ENCODE measurements at places on chromosomes 12 and 14.
A peak's percentile ranks its signal among the peaks of the same experiment; 100 is the strongest.

DNA sequence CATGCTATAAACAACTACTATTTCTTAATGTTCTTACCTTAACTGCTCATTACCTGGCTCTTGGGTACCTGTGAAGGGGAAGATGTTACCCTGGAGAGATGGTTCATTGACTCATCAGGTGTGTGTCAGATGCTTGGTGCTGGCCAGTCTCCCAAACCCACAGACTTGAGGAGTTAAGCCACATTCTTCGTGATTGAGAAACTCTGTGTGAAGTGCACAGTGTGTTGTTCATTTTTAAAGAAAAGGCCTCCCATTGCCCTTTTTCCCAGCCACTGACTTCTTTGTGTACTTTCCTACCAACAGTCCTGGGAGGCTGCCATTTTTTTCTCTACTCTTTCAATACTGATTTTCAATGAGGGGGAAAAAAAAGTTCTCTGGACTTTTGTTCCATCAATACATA lies 3.2 kb downstream of the MGST1 start:
- peak; percentile 99 for DNase-seq

DNA sequence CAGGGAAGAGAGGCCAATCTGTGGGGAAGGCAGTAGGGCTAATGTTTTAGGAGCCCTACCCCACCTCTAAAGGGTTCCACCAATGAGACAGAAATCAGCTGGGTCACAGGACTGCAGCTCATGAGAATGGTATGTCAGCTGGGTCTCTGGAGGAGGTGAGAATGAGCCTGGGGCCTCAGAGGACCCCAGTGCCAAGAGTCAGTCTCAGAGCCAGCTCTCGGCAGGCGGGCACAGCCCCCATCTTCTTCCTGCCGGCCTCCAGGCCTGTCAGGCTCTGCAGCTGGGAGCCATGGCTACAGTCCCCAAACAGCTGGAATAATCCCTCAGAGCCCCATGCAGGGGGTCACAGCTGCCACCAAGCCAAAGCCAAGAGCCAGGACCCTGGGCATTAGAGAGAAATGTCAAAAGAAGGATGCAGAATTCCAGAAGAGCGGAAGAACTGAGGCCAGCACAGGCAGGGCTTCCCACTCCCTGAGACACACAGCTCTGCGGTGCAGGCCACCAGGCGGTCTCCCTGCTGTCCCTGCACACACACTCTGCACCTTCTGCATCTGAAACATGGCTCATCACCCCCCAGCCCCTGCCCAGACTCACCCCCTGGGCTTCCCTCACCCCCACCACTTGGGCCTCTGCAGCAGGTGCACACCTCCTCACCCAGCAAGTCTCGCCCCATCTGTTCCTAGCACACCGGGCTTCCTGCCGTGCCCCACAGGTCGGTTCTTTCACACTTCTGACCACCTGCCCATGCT lies 26.0 kb downstream of the ITPK1 start:
- DNase-seq: no peak

DNA sequence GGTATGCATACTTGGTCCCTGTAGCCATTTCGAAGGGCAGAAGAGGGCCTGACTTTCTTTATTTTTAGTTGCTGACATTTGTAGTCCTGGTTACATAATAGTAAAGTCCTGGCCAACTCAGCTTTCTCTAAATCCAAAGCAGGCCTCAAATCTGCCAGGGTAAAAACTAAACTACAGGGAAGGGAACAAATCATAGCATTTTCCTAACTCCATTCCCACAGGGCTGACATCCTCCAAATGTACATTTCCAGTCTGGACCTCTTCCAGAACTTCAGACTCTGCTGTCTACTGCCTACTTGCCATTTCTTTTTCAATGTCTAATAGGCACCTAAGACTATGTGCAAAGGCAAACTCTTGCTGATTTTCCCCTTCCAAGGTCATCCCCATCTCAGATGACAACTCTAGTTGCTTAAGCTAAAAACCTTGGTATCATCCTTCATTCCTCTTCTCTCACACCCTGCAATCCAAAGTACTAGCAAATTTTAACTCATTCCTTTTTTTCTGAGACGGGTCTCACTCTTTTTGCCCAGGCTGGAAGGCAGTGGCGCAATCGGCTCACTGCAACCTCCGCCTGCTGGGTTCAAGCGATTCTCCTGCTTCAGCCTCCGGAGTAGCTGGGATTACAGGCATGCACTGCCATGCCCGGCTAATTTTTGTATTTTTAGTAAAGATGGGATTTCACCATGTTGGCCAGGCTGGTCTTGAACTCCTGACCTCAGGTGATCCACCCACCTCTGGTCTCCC lies 2.0 kb downstream of the DDIT3 start:
- no peak for DNase-seq

DNA sequence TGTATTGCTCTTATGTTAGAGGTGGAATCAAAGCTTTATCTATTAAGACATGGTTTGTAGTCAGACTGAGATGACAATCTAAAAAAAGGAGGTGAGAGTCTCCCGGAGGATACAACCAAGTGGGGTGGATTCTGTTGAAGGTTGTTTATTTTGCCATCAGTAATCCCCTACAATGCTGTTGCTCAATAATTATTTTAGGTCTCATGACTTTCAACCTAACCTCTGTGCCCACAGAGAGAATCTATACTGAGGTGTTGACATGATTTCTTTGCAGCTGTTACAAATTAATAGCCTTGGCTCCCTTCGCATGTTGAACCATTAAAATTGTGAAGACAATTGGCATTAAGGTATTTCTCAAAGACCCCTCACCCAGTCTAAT lies 28.7 kb upstream of the FOS start:
- no peak for DNase-seq

GRCh38 chr14:52602131-52602530 lies 49.5 kb downstream of the GPR137C start:
- DNase-seq: no peak
